ENCODE measurements at places on chromosomes 2 and 18.

GRCh38 chr2:64787698-64788097, 134.0 kb upstream of the SERTAD2 start:
- DNase-seq, result no peak

GRCh38 chr2:236840857-236841256, 244.8 kb upstream of the COPS8 start:
- DNase-seq, result no peak

DNA sequence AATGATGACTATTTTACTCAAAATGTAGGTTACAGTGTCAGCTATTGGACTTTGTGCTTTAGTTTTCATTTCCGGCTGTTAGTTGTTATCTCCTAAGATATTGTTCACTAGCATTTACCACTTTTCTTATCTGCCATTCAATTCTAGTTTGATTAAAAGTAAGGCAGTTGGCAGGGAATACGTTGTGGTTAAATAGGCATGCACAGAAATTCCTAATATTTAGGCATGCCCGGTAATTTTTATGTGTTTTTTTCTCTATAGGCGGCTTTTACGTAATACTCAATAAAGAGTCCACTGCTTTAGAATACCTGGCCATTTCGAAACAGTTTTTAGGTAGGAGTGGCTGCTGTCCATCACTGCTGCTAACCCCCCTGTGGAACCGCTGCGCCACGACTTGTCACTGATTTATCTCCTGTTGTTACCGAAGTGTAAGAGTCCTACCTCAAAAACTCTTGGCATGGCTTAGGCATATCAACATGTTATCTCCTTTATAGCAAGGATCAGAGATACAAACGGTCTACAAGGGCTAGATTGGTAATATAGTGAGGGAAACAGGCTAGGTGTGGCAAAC, 39.5 kb downstream of the BABAM2 start:
- DNase-seq, result no peak

- peak; percentile 87 for DNase-seq
These were observed 14.8 kb downstream of the ASPRV1 start for GRCh38 chr2:69946351-69947324.

- DNase-seq, result no peak
These were observed 204.6 kb downstream of the EIPR1 start for GRCh38 chr2:3173031-3173430.

DNA sequence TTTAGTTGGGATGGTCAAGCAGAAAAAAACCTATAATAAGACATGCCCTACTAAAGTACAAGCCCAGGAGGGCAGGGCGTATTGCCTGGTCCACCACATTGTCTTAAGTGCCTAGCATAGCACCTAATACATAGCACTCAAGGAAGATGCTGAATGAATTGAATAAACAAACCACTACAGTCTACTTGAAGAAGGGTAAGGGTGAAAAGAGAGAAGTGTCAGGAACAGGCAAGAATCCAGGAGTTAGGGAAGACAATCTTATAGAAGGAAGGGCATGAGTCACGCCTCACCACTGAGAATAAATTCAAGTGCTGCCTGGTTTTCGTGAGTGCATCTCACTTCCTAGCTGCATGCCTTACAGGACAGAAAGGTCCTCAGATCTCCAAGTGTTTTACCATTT, 13.9 kb downstream of the SLC19A3 start:
- DNase-seq, result peak; percentile 73

GRCh38 chr18:48771641-48772375, 179.0 kb downstream of the SMAD7 start:
- DNase-seq, result no peak

Measured in M059J (cell line).